NCI-H748 treated with DMSO at 0.1 percent for 48 hours (cell line): ENCODE measurements at places on chromosomes 4 and X.

- DNase-seq, result no peak
Measured at GRCh38 chr4:182711211-182711610, 206.0 kb downstream of the DCTD start.

GRCh38 chr4:168981460-168981859 is 28.6 kb downstream of the CBR4 start:
- DNase-seq, result no peak

DNA sequence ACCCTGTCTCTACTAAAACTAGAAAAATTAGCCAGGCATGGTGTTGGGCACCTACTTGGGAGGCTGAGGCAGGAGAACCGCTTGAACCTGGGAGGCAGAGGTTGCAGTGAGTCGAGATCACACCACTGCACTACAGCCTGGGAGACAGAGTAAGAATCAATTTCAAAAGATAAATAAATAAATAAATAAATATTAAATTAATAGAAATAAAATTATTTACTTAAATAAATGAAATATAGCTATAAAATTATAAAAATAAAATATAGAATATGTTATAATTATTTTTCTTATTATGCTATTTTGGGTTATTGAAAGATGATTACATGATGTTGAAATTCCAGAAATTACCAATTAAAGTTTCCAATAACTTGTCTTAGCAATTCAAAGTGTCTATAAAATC is 1029.8 kb upstream of the AGA start:
- no peak for DNase-seq

DNA sequence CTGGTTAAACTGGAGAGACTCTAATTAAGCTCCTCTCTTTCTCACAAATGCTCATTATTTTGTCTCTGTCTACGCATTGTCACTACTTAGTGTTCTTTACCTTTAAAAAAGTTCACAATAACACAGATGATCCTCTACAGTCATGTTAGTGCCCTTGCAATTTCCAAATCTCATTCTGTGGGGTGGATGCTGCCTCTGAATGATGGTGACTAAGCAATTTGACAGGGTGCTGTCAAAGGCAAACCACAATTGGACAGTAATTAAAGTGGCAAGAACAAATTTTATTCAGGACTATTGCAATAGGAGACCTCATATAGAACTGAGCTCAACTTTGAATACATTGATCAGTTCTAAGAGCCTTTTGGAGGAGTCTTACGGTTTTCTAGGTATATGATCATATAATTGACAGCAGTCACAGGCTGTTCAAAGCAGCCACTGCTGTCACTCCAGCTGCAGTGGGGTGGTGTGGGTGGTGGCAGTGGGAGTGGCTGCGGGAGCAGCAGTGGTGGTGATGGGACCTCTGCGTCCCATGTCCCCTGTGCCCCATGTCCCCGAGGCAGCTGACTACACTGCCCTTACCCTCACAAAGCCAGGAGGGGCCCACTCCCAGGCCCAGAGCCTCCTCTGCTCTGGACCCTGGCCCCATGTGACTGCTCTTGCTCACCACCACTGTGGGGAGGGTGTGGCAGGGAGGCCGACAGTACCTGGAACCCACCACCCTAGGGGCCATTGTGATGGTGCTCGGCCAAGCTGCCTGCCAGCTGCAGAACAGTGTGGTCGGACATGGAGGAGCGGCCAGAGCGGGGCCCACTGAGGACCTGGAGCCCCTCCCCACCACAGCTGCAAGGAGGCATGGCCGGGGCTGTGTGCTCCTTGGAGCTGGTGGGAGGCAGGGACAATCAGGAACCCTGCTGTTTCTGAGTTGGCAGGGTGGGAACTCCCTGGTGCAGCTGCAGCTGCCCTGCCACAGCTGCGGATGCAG is 30.4 kb upstream of the PAGE1 start:
- no peak for DNase-seq

DNA sequence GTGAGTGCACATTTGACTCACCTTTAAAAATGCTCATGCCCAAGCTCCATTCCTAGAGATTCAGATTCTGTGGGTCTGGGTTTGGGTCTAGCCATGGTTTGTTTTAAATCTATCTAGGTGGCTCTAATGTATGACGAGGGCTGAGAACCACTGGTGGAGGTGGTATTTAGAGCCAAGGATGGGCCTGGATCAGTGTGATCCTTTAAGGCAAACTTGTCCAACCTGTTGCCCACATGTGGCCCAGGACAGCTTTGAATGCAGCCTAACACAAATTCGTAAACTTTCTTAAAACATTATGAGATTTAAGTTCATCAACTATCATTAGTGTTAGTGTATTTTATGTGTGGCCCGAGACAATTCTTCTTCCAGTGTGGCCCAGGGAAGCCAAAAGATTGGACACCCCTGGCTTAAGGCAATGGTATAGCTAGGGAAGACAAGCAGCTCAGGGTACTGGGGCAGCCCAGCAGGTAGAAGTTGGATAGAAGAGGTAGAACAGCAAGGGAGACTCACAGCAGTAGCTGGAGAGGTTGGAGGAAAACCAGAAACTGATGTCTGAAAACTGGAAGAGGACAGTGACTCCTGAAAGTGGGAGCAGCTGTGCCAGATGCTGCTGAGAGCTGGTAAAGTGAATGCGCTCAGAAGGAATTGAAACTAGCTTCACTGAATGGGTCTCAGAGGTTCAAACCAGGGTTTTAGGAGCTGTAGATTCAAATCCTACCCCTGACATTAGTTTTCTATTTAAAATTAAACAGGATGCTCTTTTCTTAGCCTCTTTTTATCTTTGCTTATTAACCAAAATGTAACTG is 18.2 kb downstream of the ADD1 start:
- no peak for DNase-seq

- DNase-seq, result no peak
Measured at GRCh38 chrX:95622200-95622599, 1062.4 kb upstream of the DIAPH2 start.

DNA sequence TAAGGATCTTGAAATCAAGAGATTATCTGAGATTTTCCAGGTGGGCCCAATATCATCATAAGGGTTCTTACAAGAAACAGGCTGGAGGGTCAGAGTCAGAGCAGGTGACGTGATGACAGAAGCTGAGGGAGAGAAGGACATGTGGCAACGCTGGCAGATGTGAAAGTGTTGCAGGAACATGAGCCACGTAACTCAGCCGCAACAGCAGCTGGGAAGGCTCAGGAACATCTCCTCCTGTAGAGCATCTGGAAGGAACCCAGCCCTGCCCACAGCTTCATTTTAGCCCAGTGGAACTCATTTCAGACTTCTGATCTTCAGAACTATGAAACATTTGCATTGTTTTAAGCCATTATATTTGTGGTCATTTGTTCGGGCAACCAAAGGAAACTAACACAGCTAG is 156.3 kb upstream of the VEGFC start:
- no peak for DNase-seq

- DNase-seq, result no peak
Measured at GRCh38 chrX:25674776-25675175, 463.4 kb upstream of the MAGEB18 start.

GRCh38 chrX:11557120-11557519 is 108.6 kb downstream of the ARHGAP6 start:
- no peak for DNase-seq

DNA sequence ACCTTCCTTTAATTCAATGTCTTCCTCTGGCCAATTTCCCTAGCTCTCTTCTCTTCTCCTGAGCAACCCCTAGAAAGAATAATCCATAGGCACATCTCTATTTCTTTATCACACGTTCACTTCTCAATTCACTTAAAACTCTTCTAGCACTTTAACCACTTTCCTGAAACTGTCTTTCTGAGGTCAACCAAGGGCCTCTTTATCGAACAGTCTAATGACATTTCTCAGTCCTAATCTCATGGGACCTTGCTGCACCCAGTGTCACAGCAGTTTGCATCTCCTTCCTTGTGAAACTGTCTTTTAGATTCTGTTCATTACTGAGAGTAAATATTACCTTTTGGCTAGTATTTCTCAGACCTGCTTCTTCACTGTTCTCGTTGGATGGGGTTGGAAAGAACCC is 285.3 kb upstream of the RASGEF1B start:
- no peak for DNase-seq
